ENCODE measurements at places on chromosomes 3 and 15.
A peak's percentile ranks its signal among the peaks of the same experiment; 100 is the strongest.

DNA sequence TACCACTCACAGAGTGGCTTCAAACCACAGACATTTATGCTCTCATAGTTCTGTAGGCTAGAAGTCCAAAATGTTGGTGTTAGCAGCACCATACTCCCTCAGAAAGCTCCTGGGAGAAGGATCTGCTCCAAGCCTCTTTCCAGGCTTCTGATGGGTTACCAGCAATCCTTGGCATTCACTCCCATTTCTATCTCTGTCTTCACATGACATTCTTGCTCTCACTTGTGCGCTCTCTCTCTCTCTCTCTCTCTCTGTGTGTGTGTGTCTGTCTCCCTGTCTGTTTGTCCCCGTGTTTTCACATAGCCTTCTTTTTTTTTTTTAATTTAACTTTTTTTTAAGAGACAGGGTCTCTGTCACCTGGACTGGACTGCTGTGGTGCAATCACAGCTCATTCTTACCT is 26.3 kb downstream of the CDAN1 start:
- DNase-seq, result no peak

DNA sequence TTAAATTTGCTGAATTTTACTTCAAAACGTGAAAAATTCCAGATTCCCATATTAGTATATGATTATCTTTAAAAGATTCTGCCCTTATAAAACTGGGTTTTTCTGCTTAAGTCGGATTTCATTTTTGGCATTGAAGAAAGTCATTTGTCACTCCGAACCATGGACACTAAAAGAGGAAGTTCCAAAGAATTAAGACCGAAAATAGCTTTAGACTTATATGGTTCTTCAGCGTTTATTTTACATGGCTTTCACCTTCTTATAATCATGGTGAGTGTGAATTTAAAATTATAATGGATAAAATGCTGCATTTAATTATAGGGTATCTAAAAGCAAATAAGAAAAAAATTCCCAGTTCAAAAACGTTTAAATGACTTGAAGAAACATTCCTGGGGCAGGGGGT is 1.0 kb downstream of the C3orf38 start:
- DNase-seq, result no peak

DNA sequence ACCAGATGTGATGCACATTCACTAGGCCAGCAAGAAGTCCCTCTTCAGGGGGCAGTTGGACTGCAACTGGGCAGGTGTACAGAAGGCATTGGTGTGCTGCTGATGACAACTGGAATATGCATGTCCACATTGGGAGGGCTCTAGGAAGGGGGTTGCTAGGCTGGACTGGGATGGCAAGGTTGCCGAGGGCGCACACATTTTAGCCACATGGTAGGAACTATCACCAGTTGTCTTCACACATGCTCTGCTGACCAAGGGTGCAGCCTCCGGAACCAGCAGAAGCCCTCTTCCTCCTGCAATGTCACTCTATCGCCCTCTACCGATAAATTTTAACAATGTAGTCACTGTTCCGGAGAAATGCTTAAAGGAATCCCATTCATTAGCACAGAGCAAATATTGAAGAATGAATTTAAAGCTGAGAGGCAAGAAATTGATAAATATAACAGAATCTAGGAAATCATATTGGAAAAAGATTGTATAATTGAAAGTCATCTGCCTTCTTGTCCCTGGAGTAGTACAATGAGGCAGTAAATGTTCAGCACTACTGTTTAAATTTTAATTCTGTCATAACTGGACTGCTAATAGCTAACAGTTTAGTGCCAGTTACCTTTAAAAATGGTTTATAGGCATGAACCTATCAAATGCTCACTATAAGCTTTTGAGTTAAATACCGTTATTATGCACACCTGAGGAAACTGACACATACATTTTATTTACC is 22.6 kb upstream of the LYSMD4 start:
- DNase-seq, result peak; percentile 53

- peak; percentile 66 for DNase-seq
Measured at GRCh38 chr15:62389885-62390790, 225.1 kb upstream of the C2CD4B start.

GRCh38 chr3:119352863-119353527 is 58.8 kb downstream of the ARHGAP31 start:
- DNase-seq, result no peak

DNA sequence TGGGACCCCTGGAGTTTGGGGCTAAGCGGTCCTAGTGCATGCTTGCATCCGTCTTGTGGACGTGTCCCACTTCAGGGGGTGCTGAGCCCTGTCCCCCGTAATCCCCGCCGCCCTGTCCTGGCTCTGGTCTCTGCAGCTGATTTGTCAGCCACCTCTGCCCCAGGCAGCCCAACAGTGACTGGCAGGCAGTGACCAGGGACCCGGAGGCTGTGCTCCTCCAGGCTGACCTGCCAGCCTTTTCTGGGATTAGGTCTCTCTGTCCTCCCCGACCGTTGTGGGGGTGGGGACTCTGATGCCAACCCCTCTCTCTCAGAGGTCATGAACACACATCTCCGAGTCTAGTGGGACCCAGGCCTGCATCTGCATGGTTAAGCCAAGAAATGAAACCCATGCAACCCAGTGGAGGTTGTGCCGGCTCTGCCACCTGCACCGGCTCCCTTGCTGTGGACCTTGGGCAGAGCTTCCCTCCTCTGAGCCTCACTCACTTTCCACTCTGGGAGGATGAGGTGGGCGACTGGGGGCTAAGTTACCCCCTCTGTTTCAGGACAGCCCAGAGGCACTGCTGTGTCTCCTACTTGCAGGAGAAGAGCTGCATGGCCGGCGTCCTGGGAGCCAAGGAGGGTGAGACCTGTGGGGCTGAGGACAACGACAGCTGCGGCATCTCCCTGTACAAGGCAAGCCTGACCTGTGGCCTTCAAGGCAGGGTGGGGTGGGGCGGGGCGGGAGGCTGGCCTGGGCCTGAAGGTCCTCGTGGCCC is 60.2 kb downstream of the FBLN2 start:
- no peak for DNase-seq

- DNase-seq, result no peak
Measured at GRCh38 chr3:62145086-62145757, 228.1 kb downstream of the FEZF2 start.

Measured in adrenal gland (tissue), 19 donors.